ENCODE measurements at places on chromosomes 7 and 10. TPM values are rescaled to one million over a fixed set of nuclear protein-coding genes. Genes with fewer than 3 reads are reported as not detected.

Gene RAMP3
- 0.98 TPM for polyA plus RNA-seq

Gene AFAP1L2
- polyA plus RNA-seq = 5.4 TPM

Gene CC2D2B
- polyA plus RNA-seq = not detected

- no peak for DNase-seq
These were observed 183.3 kb downstream of the NPSR1 start for GRCh38 chr7:34841326-34841725.

GRCh38 chr7:1490837-1491236 lies 13.4 kb downstream of the INTS1 start:
- DNase-seq = no peak

- no peak for DNase-seq
These were observed 184.7 kb upstream of the PCDH15 start for GRCh38 chr10:54985732-54986131.

GRCh38 chr7:2632733-2633537 lies 1.1 kb downstream of the TTYH3 start:
- DNase-seq = no peak

DNA sequence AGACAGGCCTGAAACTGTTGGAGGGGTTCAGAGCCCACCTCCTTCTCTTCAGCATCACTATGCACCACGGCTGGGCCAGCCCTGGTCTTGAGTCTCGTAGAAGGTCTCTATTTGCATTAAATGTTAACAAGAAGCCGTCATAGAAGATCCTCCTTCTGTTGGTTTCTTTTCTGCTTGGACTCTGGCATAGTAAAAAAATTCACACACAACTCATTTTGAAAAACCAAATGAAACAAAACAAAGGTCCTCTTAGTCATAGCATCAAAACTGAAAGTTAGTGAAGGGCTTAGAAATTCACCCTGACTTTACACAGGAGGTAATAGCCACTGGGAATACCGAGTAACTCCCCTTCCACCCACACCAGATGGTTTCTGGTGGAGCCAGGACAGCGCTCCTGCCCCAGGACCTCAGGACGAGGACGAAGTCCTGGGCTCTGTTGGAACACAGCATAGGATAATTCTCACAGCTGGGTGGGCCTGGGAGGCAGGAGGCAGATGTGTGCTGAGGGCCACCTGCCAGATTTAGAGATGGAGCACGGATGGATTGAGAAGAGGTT lies 248.4 kb upstream of the KLF6 start:
- no peak for DNase-seq

- no peak for DNase-seq
These were observed 436.8 kb downstream of the RPS24 start for GRCh38 chr10:78470267-78471103.

DNA sequence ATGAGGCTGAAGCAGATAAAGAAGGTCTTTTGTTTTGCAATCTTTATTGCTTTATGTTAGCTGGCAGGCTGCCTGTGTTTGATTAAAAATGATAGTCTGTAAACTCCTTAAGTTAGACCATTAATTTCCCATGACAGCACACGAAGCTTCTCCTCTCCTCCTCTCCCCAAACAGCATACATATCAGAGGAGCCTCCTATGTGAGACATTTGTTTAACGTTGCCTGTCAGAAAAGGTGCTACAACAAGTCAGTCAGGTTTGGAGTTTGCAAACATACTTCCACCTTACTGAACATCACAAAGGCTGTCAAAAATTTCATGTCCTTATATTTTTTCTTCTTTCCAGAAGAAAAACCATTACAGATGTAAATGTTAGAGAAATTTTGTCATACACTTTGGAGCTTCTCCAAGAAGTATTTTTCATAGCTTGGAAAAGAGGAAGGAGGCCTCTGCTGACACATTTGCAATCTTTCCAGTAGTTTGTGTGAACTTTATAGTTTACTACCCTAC lies 393.1 kb downstream of the EXOC4 start:
- no peak for DNase-seq

DNA sequence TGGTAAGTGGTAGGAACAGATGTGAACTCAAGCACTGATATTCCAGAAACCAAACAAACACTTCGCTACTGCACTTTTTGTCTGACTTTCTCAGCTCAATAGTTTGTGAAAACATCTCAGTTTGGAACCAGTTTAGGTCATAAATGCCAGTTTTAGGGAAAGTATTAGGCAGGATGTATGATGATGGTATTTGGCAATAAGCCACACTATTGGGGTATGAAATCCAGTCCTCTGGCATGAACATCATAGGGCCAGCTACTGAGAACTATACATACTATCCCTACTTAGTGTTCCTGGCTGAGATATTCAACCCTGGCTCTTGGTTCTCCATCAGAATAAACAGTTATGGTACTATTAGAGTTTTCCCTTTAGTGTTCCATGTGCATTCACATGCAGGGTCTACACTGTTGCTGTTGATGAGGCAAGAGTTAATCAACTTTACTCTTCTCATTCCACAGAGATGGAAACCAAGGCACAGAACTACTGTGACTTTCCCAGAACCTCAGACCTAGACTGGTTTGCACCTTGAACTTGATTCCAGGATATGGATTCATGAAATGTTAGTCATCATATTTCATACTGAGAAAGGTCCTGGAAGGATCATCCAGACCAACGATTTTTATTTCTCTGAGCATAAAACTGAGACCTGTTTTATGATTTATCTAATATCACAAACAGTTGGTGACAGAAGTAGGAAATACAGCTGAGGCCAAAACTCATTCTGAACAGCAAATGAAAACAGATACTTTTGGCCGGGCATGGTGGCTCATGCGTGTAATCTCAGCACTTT lies 20.0 kb upstream of the IFIT2 start:
- DNase-seq = no peak

- DNase-seq = no peak
These were observed 194.3 kb downstream of the ZMYND11 start for GRCh38 chr10:329361-330099.

GRCh38 chr10:101617824-101618568 lies 29.9 kb downstream of the DPCD start:
- DNase-seq = no peak

- no peak for DNase-seq
These were observed 42.9 kb downstream of the GOT1 start for GRCh38 chr10:99387541-99387940.

DNA sequence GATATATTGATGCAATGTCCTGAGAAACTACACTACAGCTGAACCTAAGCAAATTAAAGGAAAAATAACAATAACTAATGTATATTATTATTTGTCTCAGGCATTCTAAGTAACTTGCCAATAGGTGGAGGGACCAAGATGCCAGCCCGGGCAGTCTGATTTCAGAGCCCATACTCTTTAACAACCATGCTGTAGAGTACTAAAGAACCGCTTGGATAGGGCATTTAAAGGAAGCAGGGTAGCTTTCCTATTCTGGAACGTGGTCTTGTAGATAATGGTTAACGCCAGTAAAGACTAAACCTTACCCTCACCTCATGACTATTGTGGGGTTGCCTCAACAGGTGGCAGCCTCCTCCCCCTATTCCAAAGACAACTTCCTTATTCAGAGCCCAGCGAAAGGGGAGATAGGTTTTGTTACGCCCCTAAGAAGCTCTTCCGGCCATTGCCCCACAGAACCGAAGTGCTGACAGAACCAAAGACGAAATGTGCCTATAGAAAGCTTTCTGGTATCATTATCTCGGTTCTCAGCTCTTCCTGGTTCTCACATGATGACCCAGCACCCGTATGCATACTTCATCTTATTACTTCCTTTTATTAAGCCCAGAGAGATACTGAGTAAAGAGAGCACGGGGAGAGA lies 707 bp upstream of the C1GALT1 start:
- DNase-seq = no peak

DNA sequence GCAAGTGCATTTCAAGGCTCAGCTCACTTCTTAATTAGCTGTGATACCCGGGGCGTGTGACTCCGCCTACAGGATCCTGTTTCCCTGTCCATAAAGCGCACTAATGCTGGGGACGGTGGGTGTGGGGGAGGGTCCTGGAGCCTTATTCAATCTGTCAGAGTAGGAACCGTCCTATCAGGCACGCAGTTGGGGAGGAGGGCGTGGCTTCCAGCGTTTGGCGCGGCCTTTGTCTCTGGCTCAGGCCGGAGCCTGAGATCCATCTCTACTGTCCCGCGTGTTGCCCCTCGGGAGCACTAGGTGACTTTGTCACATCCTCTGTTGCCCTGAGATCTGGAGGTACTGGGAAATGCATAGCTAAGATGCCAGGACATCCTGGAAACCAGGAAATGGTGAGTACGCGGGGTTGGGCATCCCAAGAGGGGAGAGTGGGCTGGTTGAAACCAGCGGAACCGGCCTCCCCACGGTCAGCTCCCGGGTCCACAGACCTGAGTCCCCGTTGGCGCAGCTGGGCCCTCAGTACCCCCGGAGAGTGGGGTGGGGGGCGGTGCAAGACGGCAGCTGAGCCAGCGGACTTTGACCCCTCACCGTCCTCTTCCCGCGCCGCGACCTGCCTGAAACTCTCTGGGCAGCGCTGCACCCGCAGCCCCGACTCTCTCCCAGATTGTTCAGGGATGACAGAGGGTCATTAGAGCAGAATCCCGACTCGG lies 104.4 kb upstream of the ZNF92 start:
- peak; percentile 93 for DNase-seq

GRCh38 chr10:30991647-30992011 lies 40.0 kb downstream of the ZNF438 start:
- no peak for DNase-seq

DNA sequence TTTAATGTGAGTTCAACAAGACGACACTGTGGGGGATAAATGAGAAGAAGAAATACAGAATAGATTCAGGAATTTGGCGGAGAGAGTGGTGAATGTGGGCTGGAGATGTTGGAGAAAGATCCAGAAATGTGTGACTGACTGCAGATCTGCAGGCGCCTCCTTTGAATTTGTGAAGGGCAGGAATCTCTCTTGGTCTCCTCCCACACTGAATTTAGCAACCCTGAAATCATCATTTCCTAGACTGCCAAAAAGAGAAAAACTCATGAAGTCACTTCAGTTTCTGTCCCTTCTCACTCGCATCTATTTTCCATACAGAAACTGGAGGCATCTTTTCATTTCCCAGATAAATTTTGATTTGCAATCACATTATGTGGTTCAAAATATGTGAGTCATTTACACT lies 128.7 kb downstream of the GNAI1 start:
- DNase-seq = no peak
